Fibroblast of skin of right biceps (primary cell): ENCODE measurements at places on chromosomes 16 and 17.

GRCh38 chr17:77649717-77650211, 308.7 kb upstream of the TNRC6C start:
- DNase-seq, result peak; percentile 7

- DNase-seq, result peak; percentile 63
Observed at GRCh38 chr17:65332375-65332774, 195.2 kb downstream of the RGS9 start.

DNA sequence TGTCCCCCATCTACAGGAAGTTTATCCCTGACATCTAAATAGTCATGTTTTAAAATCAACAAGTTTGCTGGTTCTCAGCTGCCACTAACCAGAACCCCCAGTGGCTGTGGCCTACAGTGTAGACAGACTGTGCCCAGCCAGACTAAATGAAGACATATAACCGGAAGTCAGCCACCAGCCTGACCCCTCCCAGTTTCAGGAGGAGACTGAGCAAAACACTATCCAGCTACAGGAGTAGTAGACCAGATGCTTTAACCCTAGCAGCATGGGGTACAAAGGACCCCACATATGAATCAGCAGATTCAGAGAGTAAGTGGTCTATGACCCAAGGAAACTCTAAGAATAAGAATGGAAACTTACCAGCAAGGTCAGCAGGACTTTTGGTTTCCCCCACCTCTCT, 83.4 kb downstream of the HIC1 start:
- DNase-seq, result no peak

DNA sequence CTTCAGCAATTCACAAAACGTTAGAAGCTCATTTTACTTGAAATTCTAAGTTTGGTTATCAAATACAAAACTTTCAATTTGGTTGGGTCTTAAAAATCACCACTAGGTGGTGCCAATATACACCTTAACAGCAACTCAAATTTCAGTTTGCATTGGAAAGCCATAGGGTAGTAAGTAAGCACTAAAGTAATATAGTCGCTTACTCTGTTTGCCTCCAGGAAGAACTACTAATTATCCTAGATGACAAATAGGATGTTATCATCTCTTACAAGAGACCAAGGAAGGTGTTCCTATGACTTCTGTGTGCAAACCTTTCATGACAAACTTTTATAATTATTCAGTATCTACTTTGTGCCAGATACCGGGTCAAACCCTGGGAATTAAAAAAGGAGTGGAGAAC, 93.3 kb downstream of the MYO1D start:
- peak; percentile 60 for DNase-seq

GRCh38 chr17:55341432-55341831, 76.7 kb downstream of the HLF start:
- peak; percentile 84 for DNase-seq

GRCh38 chr17:44362949-44363612, 572 bp downstream of the FAM171A2 start:
- DNase-seq, result peak; percentile 11

DNA sequence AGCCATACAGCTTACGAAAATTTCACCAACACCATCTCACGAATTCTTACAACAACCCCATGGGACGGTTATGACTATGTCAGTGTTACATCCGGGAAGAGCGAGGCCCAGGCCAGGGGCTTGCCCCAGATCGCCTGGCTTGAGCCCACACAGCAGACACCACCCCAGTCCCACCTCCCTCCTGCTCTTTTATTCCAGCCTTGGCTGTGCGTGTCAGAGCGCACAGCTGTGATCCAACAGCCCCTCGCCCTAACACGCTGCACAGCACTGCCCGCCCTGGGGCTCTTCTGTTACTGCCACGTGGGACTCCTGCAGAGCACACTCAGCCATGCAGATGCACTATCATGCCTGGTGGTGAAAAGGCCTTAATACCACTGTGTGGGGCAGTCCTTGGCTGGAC, 127.9 kb downstream of the ENGASE start:
- peak; percentile 52 for DNase-seq

DNA sequence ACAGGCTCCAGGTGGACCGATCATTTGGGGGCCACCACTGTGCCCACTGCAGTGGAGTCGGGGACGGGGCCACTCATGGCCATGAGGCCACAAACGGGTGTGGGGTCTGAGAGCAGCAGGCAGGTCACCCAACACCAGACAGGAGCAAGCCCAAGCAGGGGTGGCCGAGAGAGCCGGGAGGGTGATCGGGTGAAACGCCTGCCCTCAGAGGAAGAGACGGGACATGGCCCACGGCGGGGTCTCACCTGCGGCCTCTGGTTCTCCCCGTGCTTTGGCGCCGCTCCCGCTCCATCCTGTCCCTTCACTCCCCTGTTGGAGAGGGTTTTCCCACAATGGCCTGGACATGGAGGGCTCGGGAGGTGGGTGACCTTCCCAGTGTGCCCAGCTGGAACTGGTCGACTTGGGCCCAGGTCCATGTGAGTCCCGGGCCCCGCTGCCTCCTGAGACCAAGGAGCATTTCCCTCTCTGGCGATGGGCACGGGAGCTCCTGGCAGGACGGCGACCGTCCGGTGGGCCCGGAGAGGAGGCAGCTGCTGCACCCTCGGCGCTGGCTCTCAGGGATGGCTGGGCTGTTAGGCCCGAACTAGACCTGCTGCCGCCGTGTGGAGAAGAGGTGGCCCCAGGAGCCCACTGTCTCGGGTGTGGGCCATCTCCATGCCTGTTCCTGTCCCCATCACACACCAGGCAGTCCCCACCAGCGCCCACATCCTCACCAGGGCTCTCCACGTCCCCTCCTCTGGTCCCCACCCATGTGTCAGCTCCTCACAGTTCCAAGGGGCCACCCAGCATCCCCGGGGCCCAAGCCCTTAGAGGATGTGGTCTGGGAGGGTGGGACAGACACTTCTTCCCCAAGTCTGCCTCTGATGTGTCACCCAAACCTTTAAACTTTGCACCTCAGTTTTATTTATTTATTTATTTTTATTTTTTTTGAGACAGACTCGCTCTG, 13.4 kb upstream of the BAHCC1 start:
- DNase-seq, result no peak
